Melanocyte of skin (primary cell): ENCODE measurements at places on chromosomes 4 and X. TPM values are rescaled to one million over a fixed set of nuclear protein-coding genes. Genes with fewer than 3 reads are reported as not detected.

Gene MAP3K15
- not detected in 2 replicates for total RNA-seq

Gene USP27X
- 3.1 and 4.4 TPM in 2 replicates for total RNA-seq

Gene NHS
- total RNA-seq = 0.33 and 0.62 TPM in 2 replicates

Gene JAKMIP1
- not detected in 2 replicates for total RNA-seq

Gene TMEM255A
- total RNA-seq = 7.3 and 7.6 TPM in 2 replicates

Gene HOPX
- total RNA-seq = not detected in 2 replicates

Gene FAM241A
- under 0.01 and 0.36 TPM in 2 replicates for total RNA-seq

Gene CSAG3
- not detected in 2 replicates for total RNA-seq

Gene BTC
- total RNA-seq = under 0.01 TPM in 1 of 2 replicates, not detected in the other

Gene TACC3
- 22.2 and 22.6 TPM in 2 replicates for total RNA-seq

Gene FGFBP2
- 2.1 and 2.5 TPM in 2 replicates for total RNA-seq

Gene UGT2B11
- not detected in 2 replicates for total RNA-seq

Gene CLCN4
- total RNA-seq = 0.34 and 0.36 TPM in 2 replicates

Gene ITIH6
- 0.73 TPM in 1 of 2 replicates, not detected in the other for total RNA-seq

Gene RELL1
- total RNA-seq = 41.0 and 71.2 TPM in 2 replicates

Gene FGG
- total RNA-seq = not detected in 2 replicates

Gene ATOH1
- not detected in 2 replicates for total RNA-seq

Gene SPANXA2
- total RNA-seq = not detected in 2 replicates

Gene HTN3
- not detected in 2 replicates for total RNA-seq

Gene CXXC4
- total RNA-seq = under 0.01 TPM in 1 of 2 replicates, not detected in the other

Gene SPARCL1
- 0.31 TPM in 1 of 2 replicates, not detected in the other for total RNA-seq

Gene SEPSECS
- 6.9 and 10.2 TPM in 2 replicates for total RNA-seq

Gene FGFBP1
- total RNA-seq = not detected in 2 replicates

Gene RPS6KA6
- total RNA-seq = not detected in 2 replicates

Gene NWD2
- not detected in 2 replicates for total RNA-seq

Gene SRPX
- total RNA-seq = 191 and 226 TPM in 2 replicates

Gene XAGE1A
- total RNA-seq = not detected in 2 replicates

Gene ARHGAP24
- 44.3 and 50.6 TPM in 2 replicates for total RNA-seq

Gene STS
- total RNA-seq = 3.0 and 4.0 TPM in 2 replicates

Gene RBMXL3
- total RNA-seq = not detected in 2 replicates

Gene RWDD4
- total RNA-seq = 20.3 and 32.7 TPM in 2 replicates

Gene REELD1
- not detected in 2 replicates for total RNA-seq

Gene SPATA4
- under 0.01 TPM in 1 of 2 replicates, not detected in the other for total RNA-seq

Gene TEX11
- total RNA-seq = under 0.01 TPM in 1 of 2 replicates, not detected in the other

Gene SPATA18
- 10.7 and 13.1 TPM in 2 replicates for total RNA-seq

Gene ITGB1BP2
- 0.69 and 1.1 TPM in 2 replicates for total RNA-seq

Gene TMEM271
- total RNA-seq = not detected in 2 replicates

Gene TRIM2
- total RNA-seq = 245 and 357 TPM in 2 replicates

Gene AMOT
- 4.9 and 10.0 TPM in 2 replicates for total RNA-seq

Gene ZFP42
- 0.67 and 1.2 TPM in 2 replicates for total RNA-seq

Gene EPHA5
- total RNA-seq = 10.7 and 12.8 TPM in 2 replicates

Gene PLS3
- total RNA-seq = 149 and 205 TPM in 2 replicates

Gene KDR
- total RNA-seq = 0.34 and 3.6 TPM in 2 replicates

Gene ADH1B
- not detected in 2 replicates for total RNA-seq

Gene CCDC158
- total RNA-seq = under 0.01 TPM in 1 of 2 replicates, not detected in the other

Gene VCX2
- total RNA-seq = not detected in 2 replicates

Gene CLDN2
- not detected in 2 replicates for total RNA-seq

Gene DDIT4L
- 9.0 and 11.9 TPM in 2 replicates for total RNA-seq

Gene PLK4
- total RNA-seq = 19.1 and 22.0 TPM in 2 replicates

Gene SYP
- 0.46 and 1.3 TPM in 2 replicates for total RNA-seq

Gene RAB9A
- total RNA-seq = 46.0 and 48.6 TPM in 2 replicates

Gene HSFX3
- not detected in 2 replicates for total RNA-seq

Gene MAGED4B
- total RNA-seq = 12.4 and 33.1 TPM in 2 replicates

Gene ANK2
- total RNA-seq = 86.4 and 118 TPM in 2 replicates
